ENCODE measurements at places on chromosomes 6 and 20.

GRCh38 chr20:5113615-5113986, 6.2 kb downstream of the PCNA start:
- no peak for DNase-seq

GRCh38 chr20:37808233-37809070, 94.5 kb upstream of the VSTM2L start:
- no peak for DNase-seq

DNA sequence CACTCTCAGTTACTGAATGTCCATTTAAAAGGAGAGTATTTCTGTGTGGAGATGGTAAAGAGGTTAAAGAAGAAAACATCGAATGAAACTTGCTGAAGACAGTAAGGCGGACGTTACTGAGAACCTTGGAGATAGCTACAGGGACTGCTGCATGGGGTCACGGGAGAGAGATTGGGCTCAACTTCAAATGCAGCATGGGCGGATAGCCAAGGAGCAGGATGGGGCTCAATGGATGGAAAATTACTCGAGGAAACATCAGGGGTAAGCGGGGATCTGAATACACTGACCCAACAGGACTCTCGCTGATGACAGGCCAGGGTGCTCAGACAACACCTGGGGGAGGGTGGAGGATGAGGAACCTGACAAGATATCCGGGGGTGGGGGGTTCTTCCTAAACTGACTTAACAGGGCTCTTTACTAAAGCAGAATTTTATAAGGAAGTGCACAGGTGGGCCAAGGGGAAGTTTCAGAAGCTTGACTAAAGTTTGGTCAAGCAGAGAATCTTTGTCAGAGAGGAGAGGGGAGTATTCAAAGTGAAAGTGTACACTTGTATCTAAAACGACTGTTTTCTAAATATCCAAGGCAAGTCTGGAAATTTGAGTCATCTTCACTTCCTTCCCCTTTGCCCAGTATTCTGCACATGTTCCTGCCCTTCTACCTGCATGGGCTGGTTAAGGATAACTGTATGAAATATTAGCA, 22.8 kb downstream of the ECT2L start:
- no peak for DNase-seq

DNA sequence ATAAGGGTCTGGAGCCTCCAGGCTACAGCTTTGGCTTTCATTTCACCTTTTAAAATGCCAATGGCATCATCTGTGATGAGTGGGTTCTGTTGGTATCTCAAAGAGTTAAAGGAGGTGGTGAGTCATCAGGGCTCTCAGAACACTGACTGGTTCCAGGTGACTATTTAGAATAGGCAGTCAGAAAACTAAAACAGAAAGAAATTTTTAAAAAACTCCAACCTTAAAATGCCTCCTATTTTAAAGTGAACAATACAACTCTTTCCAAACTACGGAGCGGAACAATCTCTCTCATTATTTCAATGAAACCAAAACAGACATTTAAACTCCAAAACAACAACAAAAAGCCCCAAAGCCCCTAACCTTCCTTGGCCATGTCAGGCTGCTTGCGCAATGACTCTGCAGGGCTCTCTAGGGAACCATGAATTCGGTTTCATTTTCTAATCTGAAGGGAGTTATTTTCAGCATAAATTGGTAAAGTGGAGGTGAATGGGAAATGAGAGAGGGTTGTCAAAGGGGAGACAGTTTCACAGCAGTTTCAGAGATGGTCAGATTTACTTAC, 194.9 kb downstream of the KIF6 start:
- no peak for DNase-seq

DNA sequence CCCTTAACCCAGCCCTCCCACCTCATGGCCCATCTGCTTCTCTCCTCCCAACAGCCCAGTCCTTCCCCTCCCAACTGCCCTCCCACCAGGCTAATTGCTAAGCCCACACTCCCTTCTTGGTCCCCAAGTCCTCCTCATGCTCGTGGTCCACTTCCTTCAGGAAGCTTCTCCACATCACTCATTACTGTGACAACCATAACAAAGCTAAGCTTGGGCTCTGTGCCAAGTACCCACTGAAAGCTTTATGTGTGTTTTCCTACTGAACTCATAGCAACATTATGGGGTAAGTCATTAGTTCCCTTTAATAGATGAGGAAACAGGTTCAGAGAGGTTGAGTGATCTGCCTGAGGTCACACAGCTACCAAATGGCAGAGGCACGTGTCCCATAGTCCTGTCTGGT, 16.2 kb downstream of the FRS3 start:
- no peak for DNase-seq

GRCh38 chr6:138113588-138114210, 6.5 kb upstream of the PERP start:
- no peak for DNase-seq

GRCh38 chr20:47800623-47801022, 15.3 kb upstream of the SULF2 start:
- DNase-seq, result no peak

DNA sequence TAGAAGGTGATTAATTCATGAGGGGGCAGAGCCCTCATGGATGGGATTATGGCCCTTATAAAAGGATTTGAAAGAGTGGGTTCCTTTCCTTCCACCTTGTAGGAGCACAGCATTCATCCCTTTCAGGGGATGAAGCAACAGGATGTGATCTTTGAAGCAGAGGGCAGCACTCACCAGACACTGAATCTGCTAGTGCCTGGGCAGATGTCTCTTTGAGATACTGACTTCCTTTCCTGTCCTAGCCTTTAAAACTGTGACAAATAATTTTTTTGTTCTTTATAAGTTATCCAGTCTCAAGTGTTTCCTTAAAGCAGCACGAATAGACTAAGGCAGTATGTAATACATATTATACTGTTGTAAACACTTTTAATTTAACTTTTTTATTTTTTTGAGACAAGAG, 538.6 kb upstream of the RNF217 start:
- DNase-seq, result no peak

- no peak for DNase-seq
Observed at GRCh38 chr6:27251112-27251605, 3.7 kb downstream of the PRSS16 start.

GRCh38 chr20:5710551-5710950, 39.6 kb upstream of the SHLD1 start:
- DNase-seq, result no peak

DNA sequence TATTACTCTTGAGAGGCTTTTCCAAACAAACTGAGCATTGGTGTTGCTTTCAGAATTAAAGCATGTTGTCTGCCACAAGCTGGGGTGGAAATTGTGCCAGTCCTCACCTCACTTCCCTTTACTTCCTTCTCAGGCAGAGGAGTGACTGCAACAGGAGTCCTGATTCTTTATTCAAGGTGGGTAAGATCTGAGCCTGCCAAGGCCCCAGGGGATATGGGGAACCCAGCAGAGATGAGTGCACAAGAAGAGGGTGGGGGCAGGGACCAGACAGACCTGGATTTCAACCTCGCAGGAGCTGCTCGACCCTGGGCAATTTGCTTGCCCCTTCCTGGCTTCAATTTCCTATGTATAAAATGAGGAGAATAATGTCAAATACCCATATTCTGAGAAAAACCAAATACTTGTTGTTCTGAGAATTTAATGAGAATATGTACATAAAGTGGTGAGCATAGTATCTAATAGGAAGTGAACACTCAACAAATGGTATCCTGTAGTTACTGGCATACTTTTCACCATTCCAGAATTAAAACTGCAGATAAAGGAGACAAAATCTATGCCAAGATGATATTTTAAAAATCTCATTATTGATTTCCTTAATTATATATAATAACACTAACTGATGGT, 17.8 kb downstream of the MAN1A1 start:
- DNase-seq, result no peak

DNA sequence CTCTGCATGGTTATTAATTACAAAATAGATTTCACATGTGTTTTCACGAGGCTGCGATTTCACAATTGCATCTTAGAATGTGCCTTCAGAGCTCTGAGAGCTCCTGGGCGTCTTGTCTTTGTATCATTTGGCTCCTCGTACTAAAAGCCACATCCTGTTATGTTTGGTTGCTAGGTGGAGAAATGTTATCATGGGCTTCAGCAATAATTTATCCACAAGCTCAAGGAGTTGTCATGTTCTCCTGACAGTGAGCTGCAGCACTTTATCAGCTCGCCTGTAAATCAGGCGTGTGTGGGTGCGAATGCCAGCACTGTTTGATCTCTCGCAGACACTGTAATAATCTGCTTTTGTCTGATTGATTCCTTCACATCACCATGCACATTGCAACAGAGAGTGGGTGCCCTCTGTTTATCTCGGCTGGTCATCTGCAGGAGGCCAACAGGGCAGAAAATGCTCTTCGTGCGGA, 218.6 kb upstream of the ZFP64 start:
- DNase-seq, result no peak

DNA sequence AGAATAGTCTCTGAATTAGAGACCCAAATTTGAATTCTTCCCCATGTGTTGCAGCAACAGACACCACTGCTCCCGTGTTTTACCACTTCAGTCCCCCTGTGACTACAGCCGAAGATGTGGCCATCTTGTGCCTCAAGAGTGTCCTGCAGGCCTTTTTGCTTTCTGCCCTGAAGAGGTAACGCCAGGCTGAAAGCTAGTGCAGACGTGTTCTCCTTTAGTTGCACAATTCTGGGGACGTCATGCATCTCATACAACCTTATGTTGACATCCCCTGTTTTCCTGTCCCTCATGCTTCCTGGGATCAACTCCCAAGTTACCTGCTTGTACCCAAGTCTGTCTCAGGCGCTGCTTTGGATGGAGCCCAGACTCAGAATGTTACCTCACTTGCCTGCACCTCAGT, 69.1 kb upstream of the SLC22A23 start:
- DNase-seq, result no peak

GRCh38 chr6:112717401-112717800, 370.3 kb downstream of the RFPL4B start:
- no peak for DNase-seq

DNA sequence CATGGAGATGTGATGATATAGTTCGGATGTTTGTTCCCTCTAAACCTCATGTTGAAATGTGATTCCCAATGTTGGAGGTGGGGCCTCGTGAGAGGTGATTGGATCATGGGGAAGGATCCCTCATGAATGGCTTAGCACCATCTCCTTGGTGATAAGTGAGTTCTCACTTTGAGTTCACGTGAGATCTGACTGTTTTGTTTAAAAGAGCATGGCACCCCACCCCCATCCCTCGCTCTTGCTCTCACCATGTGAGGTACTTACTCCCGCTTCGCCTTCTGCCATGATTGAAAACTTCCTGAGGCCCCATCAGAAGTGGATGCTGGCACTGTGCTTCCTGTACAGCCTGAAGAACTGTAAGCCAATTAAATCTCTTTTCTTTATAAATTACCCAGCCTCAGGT, 10.9 kb downstream of the SLC32A1 start:
- DNase-seq, result no peak

- DNase-seq, result no peak
Observed at GRCh38 chr6:160348223-160349019, at the start of gene SLC22A3. SLC22A3 (plus strand) TSS chr6:160348378; CDS start chr6:160348420, 42 bp downstream.

GRCh38 chr20:33822991-33823390, 11.8 kb downstream of the CHMP4B start:
- DNase-seq, result no peak

- no peak for DNase-seq
Observed at GRCh38 chr6:65461121-65461520, 245.9 kb downstream of the EYS start.

DNA sequence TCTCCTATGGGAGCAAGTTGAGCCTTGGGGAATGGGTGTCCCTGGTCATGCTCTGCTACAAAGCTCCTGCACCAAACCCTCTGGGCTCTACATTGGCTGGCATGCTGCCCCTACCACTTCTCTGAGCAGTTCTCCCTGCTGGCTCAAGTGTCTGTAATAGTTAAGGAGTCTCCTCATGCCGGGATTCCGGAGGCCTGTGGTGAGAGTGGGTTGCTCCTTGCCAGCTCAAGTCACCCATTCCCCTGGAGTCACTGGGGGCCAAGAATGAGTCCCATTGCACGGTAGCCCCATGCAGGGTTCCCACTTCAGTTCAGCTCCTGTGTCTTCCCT, 173.9 kb downstream of the PRDM13 start:
- DNase-seq, result no peak

DNA sequence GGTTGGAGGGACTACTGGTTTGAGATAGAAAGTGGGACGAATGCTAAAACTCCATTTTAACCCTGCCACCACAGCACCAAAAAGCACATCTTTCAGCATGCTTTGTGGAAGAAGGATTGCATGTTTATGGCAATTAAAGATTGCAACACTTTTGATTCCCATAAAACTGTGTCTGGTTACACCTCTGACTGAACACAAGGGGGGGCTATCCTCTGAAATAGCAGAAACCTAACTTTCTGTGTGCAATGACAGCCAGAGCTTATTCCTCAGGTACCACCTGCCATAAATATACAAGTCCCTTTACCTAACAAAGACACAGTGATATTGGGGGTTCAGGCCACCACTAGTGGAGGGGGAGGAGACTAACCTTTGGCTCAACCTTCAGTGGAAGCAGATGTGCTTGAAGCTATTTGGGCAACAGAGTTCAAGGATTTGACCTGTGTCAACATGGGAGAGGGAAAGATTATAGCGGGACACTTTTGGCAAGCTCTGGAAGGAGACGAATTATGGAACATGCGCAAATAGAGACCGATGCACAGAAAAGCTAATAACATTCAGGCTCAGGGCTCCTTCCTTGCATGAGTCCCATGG, 9.6 kb upstream of the PLG start:
- no peak for DNase-seq

DNA sequence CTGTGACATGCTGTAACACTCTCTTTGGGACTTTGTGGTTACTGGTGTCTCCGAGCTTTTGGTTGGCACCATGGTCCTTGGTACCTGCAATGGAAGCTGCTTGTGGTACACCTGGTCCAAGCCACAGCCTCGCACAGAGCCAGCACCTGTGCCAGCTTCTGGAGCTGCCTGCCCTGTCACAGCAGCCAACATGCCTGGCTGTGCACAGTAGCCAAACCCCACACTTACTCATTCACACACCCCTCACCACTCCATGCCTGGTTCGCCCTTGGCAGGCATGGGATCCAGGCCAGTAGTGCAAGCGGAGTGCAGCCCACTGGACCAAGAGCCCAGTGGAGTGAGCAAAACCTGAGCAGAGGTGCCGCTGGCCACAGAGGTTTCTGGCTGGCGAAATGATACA, 459.9 kb downstream of the TBC1D32 start:
- no peak for DNase-seq

Data from forelimb muscle (tissue), 1 donor.